ENCODE measurements at places on chromosomes 13 and 19.

DNA sequence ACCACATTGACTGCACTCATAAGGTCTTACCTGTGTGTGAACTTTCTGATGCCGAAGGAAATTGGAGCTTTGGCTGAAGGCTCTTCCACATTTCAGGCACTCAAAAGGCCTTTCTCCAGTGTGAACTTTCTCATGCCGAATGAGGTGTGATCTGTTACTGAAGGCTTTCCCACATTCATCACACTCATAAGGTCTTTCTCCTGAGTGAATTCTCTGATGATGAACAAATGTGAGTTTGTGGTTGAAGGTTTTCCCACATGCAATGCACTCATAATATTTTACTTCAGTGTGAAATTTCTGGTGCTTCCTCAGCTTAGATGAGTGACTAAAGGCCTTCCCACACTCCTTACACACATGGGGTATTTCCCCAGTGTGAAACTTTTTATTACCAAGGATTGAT, 5.7 kb downstream of the ZNF132 start:
- no peak for ATAC-seq

DNA sequence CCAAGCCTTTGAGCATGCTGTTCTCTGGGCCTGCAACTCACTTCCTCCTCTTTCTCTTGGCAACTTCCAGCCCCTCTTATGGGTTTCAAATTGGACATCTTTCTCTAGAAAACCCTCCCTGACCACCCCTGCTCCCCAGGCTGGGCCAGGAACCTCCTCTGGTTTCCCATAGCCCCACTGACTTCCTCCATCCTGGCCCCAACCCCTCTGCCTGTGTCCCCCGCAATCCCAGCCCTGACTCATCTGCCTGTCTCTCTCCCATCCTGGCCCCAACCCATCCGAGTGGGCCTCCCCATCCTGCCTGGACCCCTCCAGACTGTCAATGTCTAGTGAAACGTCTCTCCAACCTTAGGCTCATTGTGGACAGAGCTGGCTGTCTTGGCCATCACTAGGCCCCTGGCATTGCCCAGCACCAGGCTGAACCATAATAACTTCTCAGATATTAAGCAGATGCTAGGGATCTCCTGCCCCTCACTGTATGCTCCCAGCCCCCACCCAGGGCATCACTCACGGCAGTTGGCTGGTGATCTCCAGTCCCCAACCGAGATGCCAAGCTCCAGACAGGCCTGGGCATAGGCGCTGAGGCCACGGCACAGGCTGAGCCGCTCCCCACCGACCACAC, 16.8 kb downstream of the FCGBP start:
- no peak for ATAC-seq

- no peak for ATAC-seq
Observed at GRCh38 chr19:53519446-53519845, 18.5 kb upstream of the ZNF331 start.

DNA sequence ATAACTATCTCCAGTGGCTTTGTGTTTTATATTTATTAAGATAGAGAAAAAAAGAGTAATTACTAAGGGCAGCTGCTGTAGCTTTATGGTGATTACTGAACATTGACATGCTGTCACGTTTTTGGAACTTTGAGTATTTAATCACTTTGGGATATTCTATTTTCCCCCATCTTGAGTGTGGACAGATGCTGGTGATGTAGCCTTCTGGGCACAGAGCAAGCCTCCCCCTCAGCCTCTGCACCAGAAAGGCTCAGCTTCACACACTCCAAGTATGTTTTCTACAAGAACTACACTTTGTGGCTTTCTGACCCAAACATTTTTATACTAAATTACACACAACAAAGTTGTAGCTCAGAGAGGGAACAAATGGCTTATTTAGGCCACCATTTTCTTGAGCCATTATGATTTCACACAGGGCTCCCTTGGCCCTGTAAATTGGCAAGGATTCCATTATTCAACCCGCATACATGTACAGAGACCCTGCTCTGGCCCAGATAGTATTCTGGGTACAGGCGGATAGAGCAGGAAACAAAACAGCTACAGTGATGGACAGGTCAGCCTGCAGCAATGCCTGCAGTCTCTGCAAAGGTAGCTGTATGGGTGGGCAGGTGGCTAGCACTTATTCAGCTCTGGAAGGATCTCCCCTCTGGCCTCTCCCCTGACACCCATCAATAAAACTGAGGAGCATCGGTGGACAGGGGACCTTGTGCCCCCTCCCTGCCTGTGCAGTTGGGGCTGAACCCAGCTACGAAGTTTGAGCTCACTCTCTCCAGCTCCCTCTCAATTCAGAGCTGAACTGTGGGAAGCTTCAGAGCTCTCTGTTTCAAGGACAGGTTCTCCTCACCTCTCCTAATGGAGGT, 1.3 kb downstream of the ALOX5AP start:
- ATAC-seq: no peak

GRCh38 chr13:30711837-30712236, 23.5 kb upstream of the ALOX5AP start:
- no peak for ATAC-seq

- no peak for ATAC-seq
Observed at GRCh38 chr13:86892330-86892729, 778.8 kb upstream of the SLITRK5 start.

DNA sequence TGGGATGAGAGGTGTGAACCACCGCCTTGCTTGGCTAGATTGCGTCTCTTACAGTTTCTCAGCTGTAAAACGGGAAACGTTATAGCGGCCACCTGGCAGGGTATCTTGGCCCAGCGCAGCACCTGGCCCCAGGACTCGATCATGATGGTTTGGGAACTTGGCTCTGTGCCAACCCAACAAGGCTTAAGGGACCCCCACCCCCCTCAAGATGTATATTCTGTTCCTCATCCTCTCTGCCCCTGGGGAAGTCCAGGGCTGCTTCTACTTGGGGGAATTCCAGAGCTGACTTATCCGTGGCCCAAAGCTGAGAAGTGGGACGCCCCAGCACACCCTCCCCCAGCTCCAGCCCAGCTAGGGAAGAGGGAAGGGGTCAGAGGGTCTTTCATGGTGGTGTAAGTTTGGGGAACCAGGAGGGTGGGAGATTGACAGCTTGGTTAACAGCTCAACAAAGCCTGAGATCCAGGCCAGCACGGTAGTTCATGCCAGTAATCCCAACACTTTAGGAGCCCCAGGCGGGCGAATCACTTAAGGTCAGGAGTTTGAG, 695 bp downstream of the ICAM1 start:
- ATAC-seq: no peak

- no peak for ATAC-seq
Observed at GRCh38 chr19:38685666-38686529, 38.4 kb downstream of the ACTN4 start.

GRCh38 chr19:56142087-56142787, 1.1 kb downstream of the ZNF444 start:
- no peak for ATAC-seq

GRCh38 chr19:32917616-32917996, 48.0 kb upstream of the SLC7A9 start:
- no peak for ATAC-seq

- peak; percentile 50 for ATAC-seq
Observed at GRCh38 chr13:90445179-90445578, 902.3 kb upstream of the MIR17HG start.

GRCh38 chr13:95642028-95642621, 2.4 kb downstream of the DZIP1 start:
- peak; percentile 61 for ATAC-seq

GRCh38 chr19:50720921-50721381, 1.3 kb upstream of the SHANK1 start:
- no peak for ATAC-seq

DNA sequence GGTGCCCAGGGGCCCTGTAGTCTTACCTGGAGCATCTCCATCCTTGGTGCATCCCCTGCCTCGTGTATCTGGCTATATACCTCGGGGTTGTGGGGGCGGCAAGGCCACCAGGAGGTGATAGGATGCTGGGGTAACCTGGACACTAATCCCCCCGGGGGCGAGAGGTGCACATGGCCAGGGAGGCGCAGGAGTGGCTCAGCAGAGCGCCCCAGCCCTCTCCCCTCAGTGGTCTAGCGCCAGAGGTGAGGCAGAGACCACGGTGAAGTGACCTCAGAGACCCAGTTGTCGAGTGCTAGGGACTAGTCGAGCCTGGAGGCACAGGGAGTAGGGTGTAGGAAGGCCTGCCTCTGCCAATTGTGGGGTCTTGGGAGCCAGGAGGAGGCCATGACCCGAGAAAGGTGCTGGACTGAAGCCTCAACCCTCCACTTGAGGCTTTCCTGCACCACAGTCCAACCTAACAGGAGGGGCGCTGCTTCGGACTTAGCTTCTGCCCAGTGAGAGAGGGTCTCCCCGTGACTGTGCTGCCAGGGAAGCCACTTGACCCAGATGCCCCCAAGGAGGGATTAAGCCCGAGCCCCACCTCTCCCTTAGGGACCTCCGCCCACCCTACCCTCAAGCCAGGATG, at the start of gene LHB:
LHB (minus strand) TSS at position 51 of the 625 bp plus-strand sequence; CDS start at position 41, 10 bp downstream.
- ATAC-seq: no peak

- no peak for ATAC-seq
Observed at GRCh38 chr13:44806826-44807225, 182.4 kb downstream of the NUFIP1 start.

DNA sequence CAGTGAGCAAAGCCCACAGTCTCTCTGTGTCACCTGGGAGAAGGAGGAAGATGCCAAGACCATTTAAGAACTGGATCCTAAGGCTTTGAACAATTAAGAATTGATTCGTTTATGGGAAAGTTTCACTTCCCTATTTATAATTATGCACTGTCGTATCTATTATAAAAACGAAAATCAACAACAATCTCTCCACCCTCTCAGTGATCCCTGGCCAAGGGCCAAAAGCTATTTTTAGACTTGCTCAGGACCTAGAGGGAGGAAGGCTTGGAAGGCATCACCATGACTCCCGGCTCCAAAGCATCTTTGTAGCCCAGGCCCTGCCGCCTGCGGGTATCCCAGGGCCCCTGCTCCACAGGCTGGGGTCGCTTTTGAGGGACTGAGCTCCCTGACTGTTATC, 1.3 kb downstream of the RHPN2 start:
- ATAC-seq: no peak

GRCh38 chr19:48575931-48576622, 24.1 kb downstream of the SULT2B1 start:
- ATAC-seq: no peak

- ATAC-seq: no peak
Observed at GRCh38 chr19:13078381-13078780, 24.3 kb downstream of the LYL1 start.

GRCh38 chr19:16394681-16395375, 70.2 kb downstream of the KLF2 start:
- no peak for ATAC-seq

DNA sequence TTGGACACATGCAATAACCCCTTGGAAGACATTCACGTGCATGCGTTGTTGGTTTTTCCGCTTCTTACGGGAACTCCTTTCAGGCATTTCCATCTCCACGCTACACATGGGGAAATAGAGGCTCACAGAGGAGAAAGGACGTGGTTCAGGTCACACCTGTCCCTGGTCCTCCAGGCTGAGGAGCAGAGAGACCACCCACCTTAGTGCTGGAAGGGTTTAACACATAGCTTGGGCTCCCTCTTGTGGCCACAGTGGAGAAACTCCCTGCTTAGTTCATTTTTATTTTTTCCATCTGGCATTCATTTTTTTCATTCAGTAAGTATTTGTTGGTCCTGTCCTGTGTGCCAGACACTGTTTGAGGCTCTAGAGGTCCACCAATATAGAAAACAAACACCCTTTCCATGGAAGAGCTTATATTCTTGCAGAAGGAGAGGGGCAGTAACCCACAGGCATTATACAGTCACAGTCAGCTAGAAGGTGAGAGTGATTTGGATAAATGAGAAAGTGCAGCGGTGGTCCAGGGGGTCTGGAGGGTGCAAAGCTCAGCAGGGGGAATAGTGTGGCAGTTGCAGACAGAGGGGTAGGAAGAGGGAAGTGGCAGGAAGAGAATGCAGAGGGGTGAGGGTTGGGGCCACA, 24.2 kb upstream of the TTYH1 start:
- no peak for ATAC-seq

- ATAC-seq: no peak
Observed at GRCh38 chr19:38059897-38060296, 152.9 kb downstream of the SIPA1L3 start.

GRCh38 chr19:42589792-42590191, 4.9 kb downstream of the CEACAM8 start:
- no peak for ATAC-seq

GRCh38 chr19:11580116-11580515, 2.7 kb upstream of the ACP5 start:
- no peak for ATAC-seq

DNA sequence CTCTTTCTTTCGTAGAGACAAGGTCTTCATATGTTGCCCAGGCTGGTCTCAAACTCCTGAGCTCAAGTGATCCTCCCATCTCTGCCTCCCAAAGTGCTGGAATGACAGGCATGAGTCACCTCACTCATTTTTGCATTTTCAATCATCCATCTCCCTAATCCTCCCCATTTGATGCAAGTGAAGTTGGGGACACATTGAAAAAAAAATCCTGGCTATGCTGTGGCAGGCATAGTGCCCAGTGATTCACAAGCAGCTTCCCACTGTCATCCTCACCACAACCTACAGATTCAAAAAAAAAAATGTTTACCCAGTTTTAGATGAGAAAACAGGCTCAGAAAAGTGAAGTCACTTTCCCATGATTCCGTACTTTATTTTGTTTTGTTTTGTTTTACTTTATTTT, 44.7 kb upstream of the USP29 start:
- no peak for ATAC-seq

GRCh38 chr13:92177966-92178365, 779.5 kb downstream of the GPC5 start:
- ATAC-seq: no peak

DNA sequence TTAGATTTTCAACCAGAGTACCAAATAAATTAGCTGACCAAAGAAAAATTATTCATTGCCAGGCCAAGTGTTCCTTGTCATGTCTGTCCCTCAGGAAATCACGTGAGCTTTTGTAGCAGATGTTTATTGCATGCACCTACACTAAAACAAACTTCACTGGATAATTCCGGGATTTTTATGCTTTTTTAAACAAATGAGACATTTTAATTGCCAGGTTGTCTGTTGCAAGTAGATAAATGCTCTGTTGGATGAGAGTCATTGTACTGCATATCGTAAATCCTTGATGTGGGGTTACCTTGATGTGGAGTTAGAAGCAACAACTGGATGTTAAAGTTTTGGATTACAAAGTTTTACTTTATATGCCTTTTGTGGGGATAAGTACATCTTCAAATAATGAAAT, 1187.7 kb upstream of the PCDH9 start:
- no peak for ATAC-seq

DNA sequence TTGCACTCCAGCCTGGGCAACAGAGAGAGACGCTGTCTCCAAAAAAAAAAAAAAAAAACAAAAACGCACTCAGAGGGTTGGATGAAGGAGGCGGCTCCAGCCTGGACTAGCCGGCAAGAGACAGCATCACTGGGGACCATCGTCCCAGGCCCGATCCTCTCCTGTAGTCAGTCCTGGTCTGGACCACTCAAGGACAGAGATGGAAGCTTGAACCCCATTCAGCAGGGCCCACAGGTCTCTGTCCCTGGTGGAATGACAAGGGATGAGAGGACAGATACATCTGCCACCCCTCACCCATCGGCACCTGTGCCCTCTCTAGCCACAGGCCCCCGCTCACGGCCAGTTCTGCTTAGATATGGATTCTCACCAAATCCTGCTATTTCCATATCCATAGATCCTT, 14.0 kb downstream of the ADGRE5 start:
- no peak for ATAC-seq
